Activated CD8-positive, alpha-beta memory T cell treated with anti-CD3 and anti-CD28 coated beads for 4 hours (primary cell): ENCODE measurements at places on chromosomes 3 and 15.

- no peak for DNase-seq
Measured at GRCh38 chr3:116981089-116981488, 271.5 kb downstream of the TUSC7 start.

GRCh38 chr3:115628075-115628412, 4.7 kb downstream of the GAP43 start:
- DNase-seq, result no peak

DNA sequence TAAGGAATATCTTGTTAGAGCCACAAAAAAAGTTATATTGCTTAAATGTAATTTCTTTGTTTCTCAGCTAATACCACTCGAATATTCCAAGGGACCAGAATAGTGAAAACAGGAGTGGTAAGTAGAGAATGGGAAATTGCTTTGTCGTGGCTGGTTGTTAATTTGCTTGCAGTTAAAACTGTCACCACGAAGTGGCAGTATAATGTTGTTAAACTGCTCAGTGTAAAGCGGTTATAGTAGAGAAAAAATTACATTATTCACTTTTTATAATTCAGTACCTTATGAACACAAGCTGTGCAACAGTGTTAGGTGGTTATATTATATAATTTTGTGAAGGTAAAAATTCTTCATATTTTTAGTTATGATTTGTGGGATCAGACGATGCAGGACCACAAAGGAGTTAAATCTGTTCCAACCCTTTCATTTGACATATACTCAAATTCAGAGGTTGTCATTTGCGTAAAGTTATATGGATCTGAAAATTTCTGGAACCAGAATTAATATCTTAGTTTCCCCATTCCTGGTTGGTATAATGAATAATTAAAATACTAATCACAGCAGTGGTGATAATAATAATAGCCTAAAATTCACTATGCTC, 171.8 kb downstream of the FEZF2 start:
- DNase-seq, result no peak

GRCh38 chr3:137764563-137765309, 621 bp downstream of the SOX14 start:
- DNase-seq, result no peak

- DNase-seq, result no peak
Measured at GRCh38 chr3:106034313-106034712, 165.5 kb upstream of the CBLB start.

DNA sequence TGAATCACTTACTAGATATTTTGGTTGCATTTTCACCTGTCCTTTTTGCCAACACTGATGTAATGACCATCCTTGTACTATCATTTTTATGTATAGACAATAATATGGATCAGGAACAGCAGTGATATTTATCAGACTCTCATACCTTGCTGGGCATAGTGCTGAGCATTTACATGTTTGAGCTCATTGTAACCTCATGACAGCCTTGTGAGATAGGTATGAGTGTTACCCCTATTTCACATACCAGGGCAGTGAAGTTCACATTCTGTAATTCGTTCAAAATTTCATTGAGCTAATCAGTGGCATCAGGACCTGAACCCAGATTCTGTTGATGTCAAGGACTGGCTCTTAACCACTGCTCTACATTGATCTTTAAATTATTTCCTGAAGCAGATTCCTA, 221.5 kb upstream of the TBL1XR1 start:
- no peak for DNase-seq

GRCh38 chr3:28291577-28291976, 50.2 kb downstream of the CMC1 start:
- DNase-seq, result no peak

DNA sequence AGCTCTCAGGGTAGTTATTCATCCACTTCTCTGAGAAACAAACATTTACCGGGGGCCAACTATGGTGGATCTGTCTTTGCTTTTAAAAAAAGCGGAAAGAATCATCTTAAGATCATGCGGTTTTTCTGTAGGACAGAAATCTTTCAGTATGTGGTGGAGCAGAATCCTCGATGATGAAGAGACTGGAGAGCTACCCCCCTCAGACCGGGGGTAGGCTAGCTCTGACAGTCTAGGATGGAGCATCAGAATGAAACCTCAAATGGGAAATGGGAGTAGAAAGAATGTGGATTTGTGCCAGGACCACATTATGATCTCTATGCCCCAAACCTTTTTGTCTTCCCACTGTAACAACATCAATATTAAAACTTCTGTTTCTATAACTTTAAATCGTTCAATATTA, 30.3 kb downstream of the TPRG1 start:
- DNase-seq, result no peak

- no peak for DNase-seq
Measured at GRCh38 chr3:38758557-38758956, 57.5 kb downstream of the SCN10A start.

DNA sequence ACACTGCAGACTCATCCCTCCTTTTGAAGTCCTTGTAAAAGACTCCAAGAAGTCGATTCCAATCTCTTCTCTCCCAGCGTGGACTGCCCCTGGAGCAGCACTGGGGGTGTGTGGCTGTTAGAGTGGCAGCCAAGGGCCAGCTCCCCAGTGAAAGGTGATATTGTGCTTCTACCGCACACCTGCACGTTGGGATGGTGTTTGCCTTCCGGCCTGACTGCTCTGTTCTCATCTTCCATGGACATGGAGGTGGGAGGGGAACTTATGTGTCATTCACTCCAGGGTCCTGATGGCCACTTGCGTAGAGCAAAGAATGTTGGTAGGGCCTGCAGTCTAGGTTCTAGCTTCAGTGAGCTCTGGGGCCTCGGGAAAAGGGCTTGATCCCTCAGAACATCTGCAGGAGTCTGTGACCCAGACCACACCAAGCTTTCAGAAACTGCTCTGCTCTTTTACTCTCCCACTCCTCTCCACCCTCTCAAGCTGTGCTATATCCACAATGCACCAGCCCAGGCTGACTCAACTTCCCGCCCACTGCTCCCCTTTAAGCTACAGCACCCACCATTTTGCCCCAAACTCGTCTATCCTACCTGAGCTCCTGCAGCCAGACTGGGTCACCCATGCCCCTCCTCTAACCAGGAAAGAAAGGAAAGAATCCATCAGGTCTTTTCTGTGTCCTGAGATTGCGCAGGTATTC, 31.3 kb downstream of the LIPC start:
- no peak for DNase-seq

GRCh38 chr3:194450341-194450740, 36.5 kb downstream of the ATP13A3 start:
- DNase-seq, result no peak

GRCh38 chr15:61983081-61983480, 77.2 kb downstream of the VPS13C start:
- no peak for DNase-seq
